NCI-H1105 (cell line): ENCODE measurements at places on chromosomes 3 and 15.

DNA sequence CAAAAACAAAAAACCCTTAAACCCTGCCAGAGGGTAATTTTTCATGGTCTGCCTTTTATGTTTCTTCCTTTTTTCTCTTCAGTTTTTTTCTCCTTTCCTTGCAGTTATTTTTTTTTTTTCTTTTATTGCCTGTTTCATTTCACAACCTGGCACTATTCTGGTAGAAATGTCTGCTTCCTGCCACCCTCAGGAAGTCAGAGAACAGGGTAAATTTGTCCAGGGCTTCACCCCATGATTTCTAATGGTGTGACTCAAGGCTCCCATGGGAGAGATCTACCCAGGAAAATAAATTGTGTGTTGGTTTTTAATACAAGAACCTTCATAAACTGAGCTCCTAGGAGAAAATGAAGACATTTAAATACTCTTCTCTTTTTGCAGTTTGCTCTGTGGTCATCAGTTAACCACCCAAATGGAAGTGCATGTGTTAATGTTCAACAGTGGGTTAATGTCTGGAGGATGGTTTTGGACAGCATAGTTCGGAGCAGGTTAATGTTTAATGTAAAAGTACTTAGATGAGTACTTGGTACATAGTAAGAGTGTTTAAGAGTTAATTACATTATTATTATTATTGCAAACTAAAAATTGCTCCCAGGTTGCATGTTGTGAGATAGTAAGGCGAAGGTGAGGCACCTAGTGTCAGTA, 45.9 kb downstream of the CGNL1 start:
- no peak for DNase-seq

DNA sequence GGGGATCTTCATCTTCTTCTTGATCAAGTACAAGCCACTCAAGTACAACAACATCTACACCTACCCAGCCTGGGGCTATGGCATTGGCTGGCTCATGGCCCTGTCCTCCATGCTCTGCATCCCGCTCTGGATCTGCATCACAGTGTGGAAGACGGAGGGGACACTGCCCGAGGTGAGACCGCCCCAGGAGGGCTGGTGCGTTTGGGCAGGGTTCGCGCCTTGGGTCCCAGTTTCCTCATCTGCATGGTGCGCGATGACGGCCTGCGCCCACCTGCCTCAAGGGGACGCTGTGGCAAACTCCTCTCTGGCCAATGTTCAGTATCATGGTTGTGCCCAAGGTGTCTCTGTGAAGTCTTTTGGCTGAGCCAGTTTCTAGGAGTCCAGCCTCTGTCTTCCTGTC, 57.5 kb upstream of the SLC6A1 start:
- DNase-seq, result no peak

- DNase-seq, result no peak
These were observed 110.9 kb downstream of the MYRIP start for GRCh38 chr3:39920271-39920670.

DNA sequence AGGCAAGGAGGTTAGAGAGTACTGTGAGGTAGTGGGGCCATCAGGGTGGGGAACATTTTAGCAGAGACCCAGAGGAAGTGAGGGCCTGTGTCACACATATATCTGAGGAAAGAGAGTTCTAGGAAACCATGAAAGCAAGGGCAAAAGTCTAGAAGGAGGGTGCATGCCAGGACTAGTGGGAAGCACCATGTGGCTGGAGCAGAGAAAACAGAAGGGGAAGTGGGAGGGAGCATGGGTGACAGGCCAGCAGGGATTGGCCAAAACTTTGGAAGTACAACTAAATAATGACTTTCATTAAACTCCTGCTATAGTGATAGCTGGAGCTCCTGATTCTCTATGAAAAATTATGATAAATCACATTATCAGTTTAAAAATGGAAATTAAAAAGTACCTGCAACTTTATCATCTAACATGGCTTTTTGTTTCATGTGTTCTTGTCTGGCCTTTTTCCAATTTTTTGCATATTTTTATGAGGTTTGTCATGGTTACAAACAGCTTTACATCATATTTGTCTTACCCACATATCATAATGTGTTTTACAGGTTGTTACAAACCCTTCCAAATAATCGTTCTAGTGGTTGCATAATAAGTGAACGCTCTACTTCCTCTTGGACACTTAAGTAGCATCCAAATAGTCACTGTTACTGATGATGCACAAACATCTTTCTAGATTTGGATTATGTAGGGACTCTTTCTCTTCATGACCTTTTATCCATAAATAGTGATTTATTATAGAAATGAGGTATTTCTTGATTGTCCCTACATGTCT, 168.3 kb downstream of the NEK10 start:
- no peak for DNase-seq
